ENCODE measurements at places on chromosomes 6 and 20.

- DNase-seq, result no peak
These were observed 30.7 kb downstream of the PMEPA1 start for GRCh38 chr20:57679113-57679512.

- no peak for DNase-seq
These were observed 141.3 kb upstream of the INSM1 start for GRCh38 chr20:20226554-20226953.

DNA sequence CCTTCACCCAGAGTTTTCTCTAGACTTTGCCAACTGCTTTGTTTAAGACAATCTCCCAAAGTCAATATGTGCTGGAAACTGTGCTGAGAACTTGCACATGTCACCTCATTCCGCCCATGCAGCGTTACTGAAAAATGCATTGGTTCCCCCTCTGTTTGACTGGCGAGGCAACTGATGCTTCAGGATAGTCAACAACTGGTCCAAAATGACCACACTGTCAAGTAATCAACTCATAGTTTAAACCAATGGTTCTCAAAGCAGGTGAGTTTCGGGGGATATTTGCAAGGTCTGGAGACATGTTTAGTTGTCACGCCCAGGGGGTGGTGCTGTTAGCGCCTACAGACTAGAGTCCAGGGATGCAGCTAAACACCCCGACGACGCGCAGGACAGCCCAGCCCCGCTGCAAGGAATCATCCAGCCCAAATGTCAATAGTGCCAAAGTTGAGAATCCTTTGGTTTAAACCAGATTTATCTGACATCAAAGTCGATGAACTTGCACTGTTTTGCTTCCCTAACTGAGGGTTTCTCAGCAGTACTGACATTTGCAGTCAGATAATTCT, 170.0 kb downstream of the ZNF217 start:
- DNase-seq, result no peak

DNA sequence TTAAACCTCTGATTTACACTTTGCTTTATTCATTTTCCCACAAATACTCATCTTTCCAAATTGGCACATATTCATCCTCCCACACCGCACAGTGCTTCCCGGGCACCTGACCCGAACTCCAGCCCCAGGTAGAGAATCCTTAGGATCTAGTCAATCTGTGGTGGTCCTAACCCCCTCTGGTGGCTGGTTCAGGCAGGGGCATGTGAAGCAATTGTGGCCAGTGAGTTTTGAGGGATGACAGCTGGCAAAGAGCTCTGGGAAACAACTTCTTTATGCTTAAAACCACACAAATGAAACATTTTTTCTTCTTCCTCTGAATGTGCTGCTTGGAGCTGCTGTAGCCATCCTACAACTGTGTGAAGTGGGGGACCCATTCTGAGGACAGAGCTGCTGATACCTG, 54.7 kb downstream of the ELOVL5 start:
- peak; percentile 55 for DNase-seq
